ENCODE measurements at places on chromosomes 3 and 15.

GRCh38 chr3:117893001-117893400 is 1141.6 kb downstream of the IGSF11 start:
- DNase-seq = no peak

GRCh38 chr3:55813268-55814097 is 326.4 kb upstream of the WNT5A start:
- no peak for DNase-seq

GRCh38 chr3:195690951-195691350 is 29.8 kb upstream of the MUC20 start:
- no peak for DNase-seq

DNA sequence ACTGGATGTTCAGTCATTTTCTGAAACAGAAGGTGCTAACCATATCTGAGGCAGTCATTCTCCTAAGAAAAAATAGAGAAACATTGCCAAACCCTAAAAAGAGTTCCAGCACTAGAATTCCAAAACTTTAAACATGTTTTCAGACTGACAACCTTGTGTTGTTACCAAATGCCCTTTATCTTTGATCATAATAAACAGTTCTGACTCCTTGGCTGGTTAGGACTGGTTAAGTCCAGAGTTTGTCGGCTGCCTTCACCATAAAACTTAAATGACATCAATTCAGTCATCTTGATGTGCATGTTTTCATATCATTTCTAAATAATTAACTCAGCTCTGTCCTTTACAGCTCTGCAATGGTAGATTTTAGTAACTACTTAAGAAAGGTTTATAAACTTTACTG is 68.0 kb downstream of the COL8A1 start:
- DNase-seq = no peak

GRCh38 chr3:131053043-131053859 is 26.6 kb downstream of the NEK11 start:
- DNase-seq = no peak

DNA sequence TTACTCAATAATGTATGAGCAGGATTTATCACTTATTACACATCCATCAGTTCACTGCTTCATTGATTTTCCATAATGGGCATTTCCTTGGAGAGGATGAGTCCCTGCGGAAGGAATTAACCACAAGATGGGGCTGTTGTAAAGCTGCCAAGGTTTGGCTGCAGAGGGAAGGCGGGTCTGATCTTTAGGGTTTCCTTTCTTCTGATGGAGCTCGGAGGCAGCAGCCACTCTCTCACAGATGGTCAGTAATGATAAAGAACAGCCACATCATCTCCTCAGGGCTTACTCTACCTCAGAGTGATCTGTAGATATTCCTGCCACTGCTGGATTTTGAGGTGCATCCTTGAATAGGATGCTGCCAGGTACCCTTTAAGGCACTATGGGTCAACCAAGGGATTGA is 115.2 kb downstream of the USP13 start:
- no peak for DNase-seq

- DNase-seq = no peak
Observed at GRCh38 chr15:83206526-83207008, 1.1 kb downstream of the HDGFL3 start.

DNA sequence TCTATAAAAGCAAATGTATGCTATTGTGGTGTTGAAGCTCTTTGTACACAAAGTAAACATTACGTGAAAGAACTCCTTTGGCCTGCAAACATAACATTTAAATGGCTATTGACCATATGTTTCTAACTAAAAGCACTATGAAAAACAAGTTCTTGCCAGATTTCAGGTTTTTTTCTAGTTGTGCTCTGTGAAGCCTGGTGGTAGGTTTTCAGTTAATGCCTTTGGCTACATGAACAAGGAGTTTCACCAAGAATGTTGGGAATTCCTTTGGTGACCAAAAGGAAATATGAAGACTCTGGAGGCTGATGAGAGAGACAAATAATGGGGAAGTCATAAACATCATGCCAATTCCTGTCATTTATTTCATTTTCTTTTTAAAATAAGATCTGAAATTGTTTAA is 66.0 kb downstream of the RBMS3 start:
- DNase-seq = no peak

DNA sequence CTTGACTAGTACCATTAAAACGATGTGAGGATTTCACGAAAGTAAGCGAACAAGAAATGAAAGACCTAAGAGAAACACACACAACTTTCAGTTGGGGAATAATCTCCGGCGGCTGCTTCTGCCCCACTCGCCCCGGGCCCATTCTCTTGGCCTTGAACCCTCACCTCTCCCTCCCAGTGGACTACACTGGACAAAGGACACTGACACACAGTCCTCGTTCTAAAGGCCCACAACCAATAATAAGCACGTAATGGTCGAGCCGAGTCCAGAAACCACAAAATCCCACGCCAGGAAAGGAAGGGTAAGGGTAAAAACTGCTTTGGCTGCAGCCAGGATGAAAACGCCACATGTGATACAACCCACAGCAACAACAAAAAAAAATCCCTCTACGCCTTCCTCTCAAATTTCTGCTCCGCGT is 469 bp downstream of the ZNF770 start:
- no peak for DNase-seq
